ENCODE measurements at places on chromosomes 7 and 10. TPM values are rescaled to one million over a fixed set of nuclear protein-coding genes. Genes with fewer than 3 reads are reported as not detected.

The AEBP1 gene
- 20.1 TPM for total RNA-seq

DNA sequence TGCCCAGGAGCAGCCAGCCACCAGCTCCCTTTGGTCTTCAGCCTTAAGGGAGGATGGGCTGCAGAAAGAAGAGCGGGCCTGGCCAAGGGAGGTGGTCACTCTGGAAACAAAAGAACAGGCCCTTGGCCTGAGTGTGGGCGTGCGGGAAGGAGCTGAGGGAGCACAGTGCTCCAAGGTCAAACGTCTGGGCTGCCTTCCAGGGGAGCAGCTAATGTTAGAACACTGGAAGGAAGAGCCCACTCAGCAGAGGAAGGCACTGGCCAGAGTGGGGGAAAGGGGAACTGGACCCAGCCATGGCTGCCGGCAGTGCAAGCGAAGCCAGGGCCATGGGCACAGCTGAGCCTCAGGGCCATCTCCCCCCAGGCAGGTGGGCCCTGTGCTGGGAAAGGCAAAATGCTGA is 42.7 kb downstream of the FAM53B start:
- DNase-seq: peak; percentile 58

The ACHE gene
- 35.4 TPM for total RNA-seq

The SNX8 gene
- total RNA-seq: 38.8 TPM

The CRYGN gene
- total RNA-seq: not detected

GRCh38 chr10:63491588-63492316 is 26.0 kb upstream of the JMJD1C start:
- no peak for DNase-seq

DNA sequence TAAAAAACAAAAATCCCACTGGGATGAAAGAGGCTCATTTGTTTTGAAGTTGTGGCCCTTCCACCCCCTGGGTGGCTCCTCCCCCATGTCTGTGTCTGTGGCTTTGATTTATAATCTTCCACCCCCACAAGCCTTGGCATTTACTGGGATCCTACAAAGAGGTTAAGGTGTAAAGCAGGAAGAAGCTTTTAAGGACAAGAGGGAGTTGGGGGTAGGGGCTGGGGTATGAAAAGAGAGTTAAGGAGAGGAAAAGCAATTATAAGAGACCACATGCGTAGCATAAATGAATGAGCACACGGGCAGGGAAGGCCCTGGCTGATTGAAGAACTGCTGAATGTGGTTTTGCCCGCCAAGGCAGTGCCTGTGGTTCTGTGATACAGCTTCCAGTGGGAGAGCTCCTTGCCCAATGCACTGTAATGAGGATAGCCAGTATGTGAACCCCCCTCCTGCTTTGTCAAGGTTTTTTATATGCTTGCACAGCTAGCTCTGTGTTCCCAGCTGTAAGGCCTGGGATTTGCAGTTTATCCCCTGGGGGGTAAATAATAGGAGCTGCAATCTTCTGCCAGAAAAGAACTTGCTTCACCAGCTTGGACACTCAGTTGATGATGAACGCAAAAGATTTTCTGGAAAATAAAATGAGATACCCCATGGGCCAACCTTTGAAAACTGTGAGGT is 34.7 kb upstream of the KMT2E start:
- no peak for DNase-seq

GRCh38 chr10:125475815-125476214 is 207.1 kb downstream of the TEX36 start:
- DNase-seq: no peak

DNA sequence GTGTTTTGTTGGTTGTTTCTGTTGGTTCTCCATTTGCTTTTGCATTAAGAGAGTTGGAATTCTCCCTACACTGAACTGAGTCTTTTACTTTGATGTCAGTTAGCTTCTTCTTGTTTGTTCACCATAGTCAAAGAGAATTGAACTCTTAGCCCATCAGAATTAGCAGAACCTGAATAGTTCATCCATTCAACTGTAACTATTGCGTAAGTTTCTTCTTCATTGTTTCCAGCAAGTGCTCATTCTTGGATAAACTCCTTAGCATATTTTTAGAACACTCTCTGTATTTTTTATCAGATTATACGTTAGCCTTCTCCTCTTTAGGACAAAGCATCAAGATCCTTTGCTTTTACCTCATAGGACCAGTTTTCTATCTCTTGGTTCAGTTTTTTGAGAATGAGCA is 128.4 kb upstream of the RAB11FIP2 start:
- no peak for DNase-seq

DNA sequence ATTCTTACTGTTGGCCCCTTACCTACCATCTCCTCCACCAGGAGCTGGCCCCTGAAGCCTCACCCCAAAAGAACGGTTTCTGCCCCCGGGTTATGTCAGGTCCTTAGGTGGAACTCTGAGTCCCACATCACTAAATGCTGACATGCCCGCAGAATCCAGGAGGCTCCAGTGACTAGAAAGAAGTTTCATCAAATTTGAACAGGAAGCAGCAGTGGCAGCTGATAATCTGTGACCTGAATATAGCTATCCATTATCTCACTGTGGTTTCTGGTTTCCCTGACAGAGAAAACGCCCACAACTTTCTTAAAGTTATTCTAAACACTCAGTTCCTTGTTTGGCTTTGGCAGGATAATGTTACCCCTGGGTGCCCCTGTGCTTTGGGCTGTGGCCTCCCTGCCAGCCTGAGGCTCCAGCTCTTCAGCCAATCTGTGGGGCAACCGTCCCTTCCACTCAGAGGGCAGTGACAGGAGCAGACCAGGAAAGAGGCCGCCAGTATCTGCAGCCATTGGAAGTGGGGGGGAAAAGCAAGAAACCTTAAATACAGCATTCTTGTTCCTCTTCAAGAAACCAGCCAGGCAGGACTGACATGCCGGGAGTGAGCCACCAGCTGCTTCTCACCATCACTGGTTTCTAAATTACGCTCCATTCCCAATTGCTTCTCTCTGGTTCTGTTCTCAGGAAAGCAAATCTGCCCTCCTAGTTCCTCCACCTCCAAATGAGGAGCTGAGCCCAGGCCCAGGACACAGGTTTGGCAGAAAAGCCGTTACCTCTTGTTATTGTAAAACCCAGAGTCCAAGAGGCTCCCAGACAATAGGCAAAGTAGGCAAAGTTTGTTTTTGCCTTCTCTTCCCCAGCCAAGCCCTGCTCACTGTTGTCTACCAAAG is 41.2 kb upstream of the VCL start:
- DNase-seq: peak; percentile 55

- no peak for DNase-seq
Measured at GRCh38 chr7:81206217-81206616, 287.4 kb upstream of the SEMA3C start.

DNA sequence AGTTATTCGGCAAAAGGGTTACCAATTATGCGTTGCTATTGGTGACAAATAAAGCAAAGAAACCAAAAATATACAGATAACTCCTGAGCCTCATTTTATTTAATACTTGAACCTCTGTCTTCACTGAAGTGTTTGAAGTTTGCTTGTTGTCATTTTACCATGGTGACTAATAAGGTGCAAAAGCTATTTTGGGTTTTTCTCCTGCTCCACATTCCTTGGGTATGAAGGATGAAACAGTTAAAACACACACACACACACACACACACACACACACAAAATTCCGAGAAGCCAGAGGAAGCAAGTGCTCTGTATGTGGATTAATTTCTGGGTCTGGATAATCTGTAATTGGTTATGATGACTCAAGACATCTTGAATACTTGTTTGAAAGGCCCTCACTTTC is 246.5 kb downstream of the COBL start:
- no peak for DNase-seq

The ENTPD1 gene
- total RNA-seq: 16.6 TPM

DNA sequence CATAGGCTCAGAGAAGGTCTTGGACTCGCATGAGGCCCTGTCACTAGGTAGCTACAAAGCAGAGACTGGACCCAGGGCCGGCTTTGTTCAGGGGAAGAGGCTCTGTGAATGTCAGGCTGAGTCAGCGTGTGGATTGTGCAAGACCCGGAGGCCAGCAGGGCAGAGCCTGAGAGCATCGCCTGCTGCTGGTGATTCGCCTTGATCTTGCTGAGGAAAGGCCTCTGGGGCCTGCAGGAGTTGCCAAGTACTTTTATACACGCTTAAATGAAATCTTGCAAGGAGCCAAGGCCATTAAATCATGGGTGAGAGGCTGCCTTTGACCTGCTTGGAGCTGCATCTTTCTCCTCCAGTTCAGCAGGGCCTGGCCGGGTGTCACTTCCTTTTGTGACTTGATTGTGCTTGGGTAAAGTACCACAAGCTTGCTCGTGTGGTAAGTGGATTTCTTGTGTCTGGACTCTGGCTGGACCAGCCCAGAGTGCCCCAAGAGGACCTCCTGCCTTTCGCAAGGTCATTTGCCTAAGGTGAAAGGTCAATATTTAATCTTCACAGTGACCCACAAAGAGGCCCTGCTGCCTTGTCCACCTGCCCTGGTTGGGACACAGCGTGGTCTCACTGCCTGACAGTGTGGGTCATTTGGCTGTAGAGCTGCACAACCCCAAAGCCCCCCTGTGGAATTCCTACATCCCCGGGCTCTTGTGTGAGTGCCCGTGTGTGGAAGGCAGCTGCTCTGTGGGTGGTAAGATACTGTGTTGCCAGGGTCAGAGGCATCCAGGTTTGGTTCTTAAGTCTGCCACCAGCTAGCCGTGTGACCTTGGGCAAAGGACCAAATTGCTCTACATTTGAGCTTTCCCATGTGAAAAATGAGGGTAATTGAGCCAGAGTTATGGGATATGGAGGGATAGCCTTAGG is 38.6 kb upstream of the SH2D4B start:
- peak; percentile 95 for DNase-seq

- DNase-seq: no peak
Measured at GRCh38 chr7:151566897-151567320, 47.2 kb upstream of the RHEB start.

- DNase-seq: no peak
Measured at GRCh38 chr7:38781991-38782390, 127.0 kb downstream of the VPS41 start.

- no peak for DNase-seq
Measured at GRCh38 chr10:74334221-74334620, 183.2 kb downstream of the ADK start.

The MMD2 gene
- not detected for total RNA-seq

The NPSR1 gene
- total RNA-seq: not detected

GRCh38 chr7:816300-816750 is 16.0 kb upstream of the SUN1 start:
- DNase-seq: peak; percentile 96

The CAMK2B gene
- total RNA-seq: 2.7 TPM

The UNC5B gene
- 5.0 TPM for total RNA-seq

DNA sequence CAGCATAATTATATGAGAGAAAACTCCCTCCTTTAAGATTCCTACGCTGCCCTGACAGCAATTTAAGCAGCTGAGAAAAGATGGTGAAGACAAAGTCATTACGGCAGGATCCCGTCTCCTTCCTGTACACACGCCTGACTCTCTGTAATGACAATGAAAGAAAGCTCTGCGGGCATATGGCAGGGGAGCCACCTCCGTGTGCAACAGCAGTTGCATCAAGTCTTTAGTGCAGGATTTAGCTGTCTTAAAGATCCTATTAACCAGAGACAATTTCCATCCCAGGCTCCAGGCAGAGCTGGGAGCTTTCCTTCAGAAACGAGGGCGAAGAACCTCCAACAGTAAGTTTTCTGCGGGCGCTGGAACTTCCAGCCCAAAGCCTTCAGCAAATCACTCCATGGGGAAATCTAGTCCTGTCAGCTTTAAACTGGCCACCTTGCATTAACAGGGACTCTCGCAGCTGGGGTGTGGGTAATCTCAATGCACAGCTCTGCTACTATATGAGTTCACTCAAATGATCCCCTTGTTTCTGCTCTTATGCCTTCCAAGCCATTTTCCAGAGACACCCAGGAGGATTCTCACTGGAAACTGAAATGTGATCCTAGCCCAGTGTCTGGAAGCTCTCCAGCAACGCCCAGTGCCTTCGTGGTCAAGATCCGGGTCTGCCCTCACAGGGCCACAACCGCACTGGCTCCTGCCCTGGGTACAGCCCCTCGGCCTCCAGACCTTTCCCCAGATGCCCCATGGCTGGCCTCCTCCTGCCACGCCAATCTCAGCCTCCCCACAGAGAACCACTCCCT is 74.9 kb downstream of the CTBP2 start:
- DNase-seq: no peak

GRCh38 chr7:90165724-90166123 is 11.5 kb downstream of the STEAP1 start:
- no peak for DNase-seq

GRCh38 chr7:100478958-100479660 is at the start of gene TSC22D4:
TSS of gene TSC22D4 (minus strand) at chr7:100479214. CDS start at chr7:100478038, 1,176 bp downstream.
- DNase-seq: peak; percentile 96

DNA sequence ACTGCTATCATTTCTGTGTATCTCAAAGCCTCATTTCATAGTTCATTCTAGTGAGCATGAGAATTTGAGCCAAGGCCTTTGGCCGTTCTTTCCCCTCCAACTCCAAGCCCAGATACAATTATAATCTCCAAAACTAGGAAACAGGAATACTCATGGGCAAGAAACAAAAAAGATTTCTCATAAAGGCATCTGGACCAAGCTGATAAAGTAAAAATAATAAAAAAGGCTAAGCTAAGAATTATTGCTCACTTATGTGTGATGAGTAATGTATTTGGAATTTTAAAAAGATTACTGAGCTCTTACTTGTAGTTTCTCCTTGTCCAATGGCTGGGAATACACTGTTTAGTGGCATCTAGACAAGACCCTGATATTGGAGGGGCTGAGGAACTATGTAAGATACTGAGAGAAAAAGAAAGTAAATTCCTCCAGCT is 196.4 kb upstream of the POM121L12 start:
- no peak for DNase-seq

The SORBS1 gene
- total RNA-seq: 47.1 TPM

The SH2D4B gene
- not detected for total RNA-seq

GRCh38 chr10:10576937-10577336 is 440.7 kb upstream of the CELF2 start:
- DNase-seq: no peak

The COL1A2 gene
- total RNA-seq: 31.8 TPM

- no peak for DNase-seq
Measured at GRCh38 chr7:55133630-55134358, 115.0 kb downstream of the EGFR start.

The DENND2A gene
- 11.9 TPM for total RNA-seq

DNA sequence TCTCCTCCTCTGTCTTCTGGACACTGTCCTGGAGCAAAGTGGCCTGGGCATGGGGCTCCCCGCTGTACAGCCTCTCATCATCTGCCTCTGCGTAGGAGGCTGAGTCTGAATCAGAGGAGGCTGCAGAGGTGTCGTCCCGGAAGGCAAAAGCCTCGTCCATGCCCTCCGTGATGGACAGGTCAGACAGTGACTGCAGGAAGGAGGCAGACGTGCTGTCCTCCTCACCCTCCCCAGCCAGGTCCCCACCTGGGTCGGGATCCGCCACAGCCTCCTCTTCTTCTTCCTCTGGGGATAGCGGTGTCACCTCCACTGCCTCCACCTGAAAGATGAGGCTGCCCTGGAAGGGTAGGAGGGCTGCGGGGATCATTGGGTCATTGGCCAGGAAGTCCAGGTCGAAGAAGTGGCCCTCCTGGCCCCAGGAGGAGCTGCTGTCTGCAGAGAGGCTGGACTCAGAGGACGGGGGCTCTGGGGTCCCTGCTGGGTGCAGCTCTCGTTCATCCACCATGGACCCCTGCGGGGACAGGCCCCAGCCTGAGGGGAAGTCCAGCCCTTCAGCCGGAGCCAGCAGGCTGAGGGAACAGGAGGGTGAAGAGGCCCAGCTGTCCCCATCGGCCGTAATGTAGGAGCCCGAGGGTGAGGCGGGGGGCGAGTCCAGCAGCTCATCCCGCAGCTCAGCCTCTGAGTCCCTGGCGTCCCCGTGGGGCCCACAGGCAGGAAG is 3.7 kb downstream of the NACAD start:
- no peak for DNase-seq

- peak; percentile 64 for DNase-seq
Measured at GRCh38 chr10:789831-790701, 100.6 kb upstream of the DIP2C start.

Measured in Peyer's patch (tissue), 4 donors.